ENCODE measurements at places on chromosomes 16 and 17.
A peak's percentile ranks its signal among the peaks of the same experiment; 100 is the strongest.

DNA sequence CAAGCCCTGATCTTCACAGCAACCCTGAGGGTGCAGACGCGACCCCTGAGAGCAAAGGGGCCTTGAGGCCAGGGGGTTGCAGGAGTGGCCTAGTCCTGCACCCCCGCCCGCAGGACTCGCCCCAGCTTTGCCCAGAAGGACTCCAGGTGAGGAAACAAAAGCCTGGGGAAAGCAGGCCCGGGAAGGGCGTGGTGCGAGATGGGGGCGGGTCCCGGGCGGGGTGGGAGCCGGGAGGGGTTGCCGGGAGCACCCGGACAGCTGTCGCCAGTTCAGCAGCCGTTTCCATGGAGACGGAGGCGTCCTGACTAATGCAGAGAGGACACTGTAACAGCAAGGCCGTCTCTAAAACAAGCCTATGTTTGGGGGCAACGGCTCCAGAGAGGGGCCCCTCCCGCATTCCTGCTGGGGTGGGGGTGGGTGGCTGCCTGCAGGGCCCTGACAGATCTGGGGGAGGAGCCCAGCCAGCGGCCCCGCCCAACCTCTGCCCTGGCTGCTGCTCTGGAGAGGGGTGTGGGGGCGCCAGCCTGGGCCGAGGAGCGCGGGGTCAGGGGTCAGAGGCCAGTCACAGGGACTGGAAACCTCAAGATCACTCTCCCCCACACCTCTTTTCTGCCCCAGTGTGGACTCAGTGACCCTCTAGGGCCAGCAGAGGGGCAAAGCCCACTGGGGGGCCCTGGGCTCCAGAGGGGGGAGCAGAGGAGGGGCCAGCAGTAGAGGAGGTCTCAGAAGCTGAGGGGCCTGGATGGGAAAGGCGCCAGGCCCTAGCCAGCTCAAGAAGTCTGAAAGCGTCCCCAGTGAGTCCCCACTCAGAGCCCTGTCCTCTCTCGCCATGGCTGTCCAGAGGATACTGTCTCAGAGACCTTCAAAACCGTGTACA, 3.1 kb upstream of the TPPP3 start:
- DNase-seq = peak; percentile 86

DNA sequence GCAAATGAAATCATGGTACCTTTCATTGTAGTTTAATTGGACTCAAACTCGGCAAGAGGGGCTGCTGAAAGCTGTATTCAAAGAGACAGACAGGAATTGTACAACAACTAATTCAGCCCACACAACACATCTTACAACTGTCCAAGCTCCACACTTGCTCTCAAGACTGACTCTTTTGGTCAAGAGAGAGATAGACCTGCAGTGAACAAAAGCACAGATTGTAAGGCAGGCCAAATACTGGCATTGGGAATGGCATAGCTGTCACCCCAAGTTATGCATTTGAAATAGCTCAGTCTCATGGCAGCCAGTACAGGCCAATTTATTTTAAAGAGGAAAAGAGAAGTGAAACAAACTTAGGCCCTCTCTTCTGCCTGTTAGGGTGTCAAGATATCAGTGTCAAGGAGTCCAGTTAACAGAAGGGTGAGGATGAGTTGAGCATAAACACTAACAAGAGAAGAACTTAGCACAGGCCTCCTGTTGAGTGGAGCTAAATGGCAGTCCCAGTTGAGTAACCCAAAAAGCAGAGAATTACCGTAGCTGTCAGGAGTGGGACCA, 215.7 kb downstream of the IRX3 start:
- DNase-seq = no peak

DNA sequence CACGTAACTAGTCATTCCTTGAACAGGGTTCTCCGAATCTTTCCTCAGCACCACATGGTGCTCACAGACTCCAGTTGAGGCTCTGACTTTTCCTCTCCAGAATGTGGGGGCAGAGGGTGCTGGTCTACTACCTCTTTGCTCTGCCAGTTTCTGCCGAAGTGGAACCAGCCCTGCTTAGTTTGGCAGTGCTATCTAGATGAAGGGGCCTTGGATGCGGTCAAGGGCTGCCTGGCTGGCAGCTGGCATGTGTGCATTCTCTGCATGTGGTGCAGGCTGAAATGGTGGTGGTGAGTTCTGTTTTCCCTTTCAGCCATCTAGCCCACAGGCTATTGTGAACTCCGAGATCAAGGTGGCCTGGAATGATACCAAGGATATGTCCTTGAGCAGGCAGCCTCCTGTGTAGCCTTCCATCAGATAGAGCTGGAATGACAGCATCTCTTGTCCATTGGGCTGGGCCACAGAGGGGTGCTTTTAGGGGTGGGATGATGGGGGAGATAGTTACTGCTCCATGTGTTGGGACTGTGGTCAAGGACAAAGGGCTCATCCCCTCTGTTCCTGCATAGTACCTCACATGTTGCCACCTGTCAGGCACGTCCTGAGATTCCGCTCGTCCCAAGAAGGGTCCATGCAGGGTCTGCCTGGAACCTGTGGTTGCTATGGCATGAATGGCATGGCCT, 2.0 kb downstream of the DYNLL2 start:
- DNase-seq = no peak

- DNase-seq = no peak
Observed at GRCh38 chr16:85541181-85541580, 71.9 kb upstream of the GSE1 start.

- DNase-seq = peak; percentile 46
Observed at GRCh38 chr16:21526923-21527807, 72.2 kb upstream of the METTL9 start.

GRCh38 chr17:51598824-51599223, 338.5 kb downstream of the UTP18 start:
- no peak for DNase-seq

Data from HAP-1 (cell line).